Kidney glomerular epithelial cell (primary cell): ENCODE measurements at places on chromosomes 7 and 10.

GRCh38 chr10:97050205-97050745 lies 135.5 kb downstream of the SLIT1 start:
- no peak for DNase-seq

- no peak for DNase-seq
Measured at GRCh38 chr10:6532321-6532720, 47.8 kb downstream of the PRKCQ start.

DNA sequence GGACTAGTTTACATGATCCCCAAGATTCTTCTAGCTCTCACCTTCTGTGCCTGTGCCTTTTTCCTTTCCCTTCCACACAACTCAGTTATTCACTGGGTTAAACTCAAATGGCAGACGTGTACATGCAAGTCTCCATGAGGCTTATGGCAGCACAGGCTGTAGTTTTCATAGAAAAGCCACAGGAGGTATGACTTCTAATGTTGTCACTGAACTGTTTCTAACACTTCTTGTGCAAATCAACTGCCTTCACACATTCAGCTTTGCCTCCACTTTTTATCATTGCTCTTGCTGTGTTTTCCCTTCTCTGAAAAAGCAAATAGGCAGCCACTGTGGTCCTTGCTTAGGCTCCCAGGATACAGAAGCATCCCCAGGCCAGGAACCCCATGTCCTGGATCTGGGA lies 5.3 kb upstream of the GIMAP5 start:
- DNase-seq = no peak

- DNase-seq = no peak
Measured at GRCh38 chr7:97513326-97513725, 218.6 kb upstream of the TAC1 start.

DNA sequence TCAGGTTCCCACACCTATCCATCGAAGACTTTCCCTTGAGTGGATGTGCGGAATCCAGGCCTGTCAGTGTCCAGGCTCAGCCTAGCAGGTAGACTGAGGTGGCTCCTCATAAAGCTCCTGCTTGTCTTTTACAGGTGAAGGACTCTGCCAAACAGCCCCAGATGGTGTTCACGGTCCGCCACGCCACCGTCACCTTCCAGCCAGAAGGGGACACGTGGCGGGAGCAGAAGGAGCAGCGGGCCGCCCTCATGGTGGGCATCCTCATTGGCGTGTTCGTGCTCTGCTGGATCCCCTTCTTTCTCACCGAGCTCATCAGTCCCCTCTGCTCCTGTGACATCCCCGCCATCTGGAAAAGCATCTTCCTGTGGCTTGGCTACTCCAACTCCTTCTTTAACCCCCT lies 13.9 kb downstream of the HTR5A start:
- DNase-seq = no peak

DNA sequence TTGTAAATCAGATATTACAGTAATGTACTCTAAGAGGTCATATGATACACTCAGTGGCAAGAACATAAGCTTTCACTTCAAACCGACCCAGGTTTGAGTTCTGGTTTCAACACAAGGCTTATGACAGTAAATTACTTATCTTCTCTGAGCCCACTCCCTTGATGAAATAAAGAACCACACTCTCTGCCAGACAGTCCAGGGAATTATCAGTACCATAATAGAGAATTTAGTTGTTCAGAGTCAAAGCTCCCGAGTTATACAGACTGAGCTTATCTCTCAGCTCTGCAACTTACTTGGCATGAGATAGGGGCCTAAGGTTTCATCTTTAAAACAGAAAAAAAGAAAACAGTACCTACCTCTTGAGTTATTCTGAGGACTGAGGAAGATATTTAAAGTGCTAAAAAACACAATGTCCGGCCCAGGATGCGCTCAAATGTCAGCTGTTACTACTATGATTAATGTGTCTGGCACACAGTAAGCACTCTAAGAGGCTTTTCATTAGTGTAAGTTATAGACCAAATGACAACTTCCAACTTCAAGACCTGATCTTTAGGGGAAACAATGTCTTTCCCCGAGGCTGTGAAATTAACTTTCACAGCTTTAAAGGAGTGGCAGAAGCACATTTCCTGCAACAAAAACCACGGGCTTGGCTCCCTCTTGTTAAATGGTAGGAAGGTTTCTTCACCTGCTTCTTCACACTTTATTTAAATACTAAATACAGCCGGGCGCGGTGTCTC lies 38.1 kb downstream of the UBE2H start:
- DNase-seq = no peak

DNA sequence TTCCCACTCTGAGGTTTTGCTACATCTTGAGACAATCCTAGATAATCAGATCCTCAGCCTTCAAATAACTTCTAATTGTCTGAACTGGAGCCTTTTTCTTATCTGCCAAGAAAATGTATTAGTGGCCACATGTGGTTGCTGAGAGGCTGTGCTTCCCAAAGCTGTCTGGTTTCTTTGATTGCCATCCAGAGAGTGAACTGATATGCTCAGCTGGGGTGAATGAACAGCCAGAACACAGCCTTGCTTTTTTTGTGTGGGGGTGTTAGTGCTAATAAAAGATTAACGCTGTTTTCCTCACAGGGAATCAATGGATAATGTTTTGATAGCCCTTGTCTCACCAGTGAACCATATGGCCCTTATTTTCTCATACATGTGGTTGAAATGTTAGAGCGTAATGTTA lies 66.9 kb downstream of the BBS9 start:
- no peak for DNase-seq

- no peak for DNase-seq
Measured at GRCh38 chr7:15494711-15495110, 67.1 kb downstream of the AGMO start.

DNA sequence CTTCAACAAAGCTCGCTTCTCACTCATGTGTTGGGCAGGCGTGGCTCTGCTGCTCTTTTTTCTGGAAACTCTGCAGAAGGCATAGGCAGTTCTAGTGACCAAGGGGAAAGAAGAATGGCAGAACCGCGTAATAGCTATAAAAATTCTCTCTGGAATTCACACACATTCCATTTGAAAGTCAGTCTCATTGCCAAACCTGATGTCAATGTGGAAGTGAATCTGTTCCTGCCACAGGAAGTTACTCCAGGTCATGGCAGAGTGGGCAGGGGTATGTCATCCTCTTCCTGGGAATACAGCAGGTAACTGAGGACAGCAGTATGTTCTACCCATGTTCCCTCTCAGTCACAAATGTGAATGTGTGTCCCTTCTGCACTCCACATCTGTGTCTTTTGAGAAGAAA lies 8.2 kb upstream of the PAXIP1 start:
- no peak for DNase-seq

DNA sequence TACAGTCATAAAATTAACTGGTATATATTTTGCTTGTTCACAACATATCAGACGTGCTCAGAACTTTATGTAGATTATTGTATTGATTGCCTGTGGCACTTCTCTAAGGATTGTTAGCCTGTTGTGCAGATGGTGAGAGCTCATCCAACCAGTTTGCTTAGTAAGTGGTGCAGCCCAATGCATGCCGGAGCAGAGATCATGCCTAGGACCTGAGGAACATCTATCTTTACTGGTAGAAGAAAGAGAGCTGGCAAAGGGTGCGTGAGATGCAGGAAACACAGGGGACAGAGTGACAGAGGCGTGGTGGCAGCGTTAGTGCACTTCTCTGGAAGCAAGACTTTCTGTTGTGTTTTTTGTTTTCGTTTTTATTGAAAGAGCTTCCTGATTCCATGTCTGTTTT lies 35.9 kb downstream of the CCM2 start:
- DNase-seq = no peak

DNA sequence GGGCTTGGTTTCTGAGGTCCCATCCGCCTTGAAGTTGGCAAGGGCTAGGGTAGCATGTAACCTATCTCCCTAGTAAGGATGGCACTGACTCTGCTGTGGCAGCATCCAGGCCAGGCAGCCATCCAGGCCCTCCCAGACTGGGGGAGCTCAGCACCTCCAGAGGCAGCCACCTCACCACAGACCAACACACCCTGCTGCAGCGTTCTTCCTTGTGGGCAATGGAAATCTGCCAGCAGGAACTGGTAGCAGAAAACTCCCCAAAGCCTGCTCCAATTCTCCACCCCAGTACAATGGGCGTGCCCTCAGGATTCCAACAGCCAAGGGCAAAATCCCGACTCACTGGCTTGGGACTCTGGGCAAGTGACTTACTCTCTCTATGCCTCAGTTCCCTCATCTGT lies 27.5 kb downstream of the DLG5 start:
- DNase-seq = peak; percentile 10

DNA sequence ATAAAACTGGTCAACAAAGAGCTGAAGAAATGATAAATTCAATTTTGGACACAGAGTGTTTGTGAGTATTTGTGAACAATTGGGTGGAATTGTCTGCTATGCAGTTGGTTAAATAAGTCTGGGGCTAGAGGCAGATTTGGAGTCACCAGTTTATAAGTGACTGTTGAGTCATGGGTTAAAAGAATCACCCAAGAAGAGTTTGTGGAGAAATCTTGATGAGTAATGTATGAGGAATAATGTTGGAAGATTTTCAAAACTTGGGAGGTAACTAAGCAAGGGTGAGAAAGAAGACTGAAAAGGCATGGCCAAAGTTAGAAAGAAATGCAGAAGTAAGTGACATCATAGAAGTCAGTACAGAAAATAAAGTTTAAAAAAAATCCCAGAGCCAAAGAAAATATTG lies 750.7 kb downstream of the MAGI2 start:
- peak; percentile 97 for DNase-seq

- no peak for DNase-seq
Measured at GRCh38 chr10:129932182-129932581, 31.9 kb downstream of the EBF3 start.

- DNase-seq = no peak
Measured at GRCh38 chr7:33258491-33258951, 129.2 kb downstream of the BBS9 start.

DNA sequence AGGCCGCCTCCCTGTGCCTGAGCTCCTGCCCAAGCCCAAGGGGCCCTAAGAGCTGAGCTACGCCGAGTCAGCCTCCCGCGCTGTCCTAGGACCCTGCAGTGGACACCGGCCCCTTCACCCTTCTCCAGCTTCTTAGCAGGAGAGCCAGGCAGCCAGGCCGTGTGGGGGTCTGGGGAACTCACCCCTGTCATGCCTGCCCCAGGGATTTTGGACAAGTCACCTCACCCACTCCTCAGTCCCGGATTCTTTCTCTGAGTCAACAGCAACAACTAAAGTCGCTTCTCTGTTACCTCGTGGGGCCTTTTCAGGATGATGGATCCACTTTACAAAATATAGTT lies 79.3 kb downstream of the MKI67 start:
- no peak for DNase-seq

DNA sequence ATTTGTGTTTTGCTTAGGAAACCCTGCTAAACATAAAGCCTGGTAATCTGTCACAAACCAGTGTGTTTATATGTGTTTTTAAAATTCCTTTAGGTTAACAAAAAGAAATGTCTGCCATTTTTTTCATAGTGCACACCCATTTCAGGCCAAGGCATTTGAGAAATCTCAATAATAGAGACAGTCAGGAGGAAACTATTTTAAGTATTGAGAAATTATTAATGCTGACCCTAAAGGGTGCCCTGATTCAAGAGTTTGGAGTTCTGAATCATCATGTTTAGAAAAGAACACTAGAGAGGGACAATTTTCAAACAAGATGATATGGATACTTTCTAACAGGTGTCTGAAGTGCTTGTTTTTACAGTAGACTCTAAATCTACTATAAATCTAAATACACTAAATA lies 28.7 kb downstream of the MALRD1 start:
- DNase-seq = no peak

DNA sequence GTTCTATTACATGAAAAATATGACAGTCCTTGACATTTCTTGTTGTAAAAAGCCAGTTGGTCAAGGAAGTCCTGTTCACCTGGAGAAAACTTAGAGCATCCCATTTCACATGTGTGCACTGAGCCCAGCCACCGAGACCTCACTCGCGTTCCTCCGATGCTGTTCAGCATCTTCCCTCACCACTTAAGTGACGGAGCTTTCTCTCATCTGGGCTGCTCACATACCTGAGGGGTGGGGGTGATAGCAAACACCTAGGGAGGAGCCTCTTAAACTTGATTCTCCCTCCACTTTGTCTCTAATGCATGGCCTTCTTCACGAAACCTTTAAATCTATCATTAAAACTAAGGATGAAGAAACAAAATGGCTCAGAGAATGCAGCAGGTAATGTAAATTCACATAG lies 950.2 kb downstream of the GATA3 start:
- DNase-seq = no peak

DNA sequence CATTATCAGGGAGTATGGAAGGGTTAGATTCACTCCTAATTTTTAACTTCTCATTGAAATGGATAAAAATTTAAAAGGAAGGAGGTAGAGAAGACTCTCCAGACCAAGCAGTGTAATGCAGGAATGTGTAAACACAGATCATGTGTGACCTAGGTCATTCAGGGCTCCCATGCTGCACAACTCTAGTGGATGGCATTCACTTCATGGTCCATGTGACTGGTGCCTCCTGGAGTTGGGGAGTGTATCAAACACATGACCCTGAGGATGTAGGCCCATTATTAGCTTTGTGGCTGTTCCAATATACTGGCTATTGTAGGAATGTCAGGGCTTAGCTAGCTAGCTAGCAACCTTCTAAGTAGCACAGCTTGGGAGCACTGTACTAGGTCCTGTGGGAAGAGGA lies 109.9 kb downstream of the SLC25A13 start:
- no peak for DNase-seq

DNA sequence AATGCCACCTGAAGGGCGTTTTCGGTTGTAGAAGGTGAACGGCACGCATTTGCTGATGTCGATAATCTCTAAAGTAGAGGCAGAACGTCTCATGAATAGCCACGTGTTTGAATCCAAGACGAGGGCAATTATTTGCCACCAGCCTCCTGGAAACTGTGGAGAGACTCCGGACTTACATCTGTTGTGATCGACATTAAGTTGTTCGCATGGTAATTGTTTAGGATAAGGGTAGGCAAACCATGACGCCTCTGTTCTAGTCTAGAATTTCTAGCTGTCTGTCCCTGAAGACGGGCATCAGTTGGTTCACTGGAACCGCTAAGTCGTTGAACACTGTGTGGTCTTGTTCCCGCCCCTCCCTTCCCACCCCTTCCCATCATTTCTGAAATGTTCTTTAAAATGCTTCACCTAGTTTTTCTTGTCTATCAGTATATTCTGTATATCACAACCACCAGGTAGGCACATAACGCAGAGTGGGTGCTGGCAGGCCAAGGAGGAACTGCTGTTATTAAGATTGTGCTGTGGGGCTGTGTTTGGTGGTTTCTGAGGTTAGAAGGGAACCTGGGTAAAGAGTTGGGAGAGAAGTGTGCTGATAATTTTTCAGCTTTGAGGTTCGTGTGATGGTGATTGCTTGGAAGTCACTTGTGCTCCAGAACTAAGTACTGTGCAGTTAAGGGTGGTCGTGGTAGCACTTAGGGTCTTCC lies 1.2 kb downstream of the UBE3C start:
- no peak for DNase-seq

GRCh38 chr7:50449881-50450589 lies at the start of gene FIGNL1:
Gene FIGNL1 (minus strand): TSS chr7:50450350. CDS start chr7:50447287, 3,063 bp downstream.
- peak; percentile 56 for DNase-seq
